ENCODE measurements at places on chromosomes 6 and 20.

DNA sequence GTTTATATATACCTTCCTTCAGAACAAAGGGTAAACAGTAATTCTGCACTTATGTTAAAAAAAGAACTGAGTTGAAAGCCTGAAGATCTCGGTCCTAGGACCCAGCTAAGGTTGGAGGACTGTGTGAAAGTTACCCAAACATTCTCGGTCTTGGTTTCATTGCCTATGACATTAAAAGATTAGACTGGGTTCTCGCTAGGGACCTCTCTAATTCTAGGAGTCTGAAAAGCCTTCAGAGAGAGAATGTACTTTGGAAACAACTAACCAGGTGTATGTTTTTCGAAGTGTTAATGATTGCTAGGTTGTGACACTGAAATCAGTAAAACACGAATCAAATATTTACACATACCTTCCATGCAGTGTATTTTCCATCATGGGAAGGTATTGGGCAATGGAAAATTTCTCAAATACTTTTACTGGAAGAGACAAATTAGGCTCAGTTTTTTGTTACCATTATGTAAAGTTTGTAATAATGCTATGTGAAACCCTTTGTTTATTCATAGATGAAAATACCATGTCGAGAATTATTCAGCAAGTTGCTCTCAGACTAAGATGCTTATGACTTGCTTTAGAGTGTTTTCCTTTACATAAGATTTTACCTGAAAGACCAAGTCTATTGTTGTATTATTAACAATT is 113.7 kb upstream of the LOC128125822 start:
- no peak for DNase-seq

- no peak for DNase-seq
Measured at GRCh38 chr20:32285082-32285620, 7.7 kb downstream of the KIF3B start.

DNA sequence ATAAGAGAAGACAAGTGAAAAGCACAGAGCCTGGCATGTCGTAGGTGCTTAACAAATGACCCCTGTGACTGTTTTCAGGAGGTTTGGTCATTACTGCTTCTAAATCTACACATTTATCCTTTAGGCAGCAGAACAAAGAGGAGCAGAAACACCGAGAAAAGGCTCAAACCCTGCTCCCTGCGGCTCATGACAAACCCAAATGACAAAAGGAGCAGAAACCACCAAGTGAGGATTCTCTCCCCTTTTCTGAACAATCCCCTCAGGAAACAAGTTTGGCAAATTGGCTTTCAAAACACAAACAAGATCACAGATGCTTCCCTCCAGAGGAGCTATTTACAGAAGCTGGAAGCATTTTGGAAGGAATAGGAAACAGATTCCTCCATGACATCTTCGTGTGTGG is 15.8 kb upstream of the SIRPG start:
- no peak for DNase-seq

DNA sequence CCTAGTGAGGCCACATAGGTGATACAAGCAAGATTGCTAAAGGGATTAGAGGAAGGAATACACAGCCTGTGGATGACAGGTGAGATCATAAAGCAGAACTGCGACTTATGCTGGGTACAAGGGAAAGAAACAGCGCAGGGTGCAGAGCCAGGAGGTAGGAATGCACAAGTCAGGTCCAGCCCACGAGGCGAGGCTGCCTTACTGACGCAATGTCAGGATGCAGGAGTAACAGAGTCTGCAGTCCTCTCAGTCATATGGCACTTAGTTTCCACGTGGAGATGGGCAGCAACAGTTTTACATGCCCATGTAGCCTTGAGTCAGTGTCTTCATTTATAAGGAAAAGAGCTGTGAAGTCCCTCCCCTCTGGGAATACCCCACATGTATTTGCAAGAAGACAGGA is 210.9 kb downstream of the SYNE1 start:
- no peak for DNase-seq

DNA sequence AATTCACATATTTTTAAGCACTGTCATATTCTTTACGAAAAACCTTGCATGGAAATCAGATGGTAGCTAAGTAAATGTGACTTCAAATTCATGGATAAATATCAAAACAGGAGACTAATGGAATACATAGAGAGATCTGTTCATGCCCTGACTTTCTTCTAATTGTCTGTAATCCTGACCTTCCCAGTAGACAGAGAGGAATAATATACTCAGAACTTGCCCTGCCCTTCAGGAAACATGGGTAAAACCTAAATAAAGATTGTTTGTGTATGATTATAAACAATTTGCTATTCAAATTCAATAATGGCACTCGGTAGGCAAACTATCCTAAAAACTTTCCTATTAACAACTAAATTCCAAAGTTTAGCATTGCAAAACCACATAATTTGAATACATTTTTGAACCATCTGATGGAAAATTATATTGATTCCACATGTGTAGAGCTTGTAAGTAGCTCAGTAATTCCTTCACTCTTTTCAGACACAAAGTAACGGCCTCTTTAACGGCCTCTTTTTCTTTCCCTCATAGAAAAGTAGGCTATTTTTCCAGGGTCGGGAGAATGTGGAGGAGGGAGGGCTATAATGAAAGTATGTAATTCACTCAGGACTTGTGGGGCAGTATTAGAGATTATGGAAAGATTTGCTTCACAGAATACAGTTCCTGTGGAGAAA is 227.6 kb downstream of the ALDH8A1 start:
- no peak for DNase-seq
